ENCODE measurements at places on chromosomes 12 and 14.

DNA sequence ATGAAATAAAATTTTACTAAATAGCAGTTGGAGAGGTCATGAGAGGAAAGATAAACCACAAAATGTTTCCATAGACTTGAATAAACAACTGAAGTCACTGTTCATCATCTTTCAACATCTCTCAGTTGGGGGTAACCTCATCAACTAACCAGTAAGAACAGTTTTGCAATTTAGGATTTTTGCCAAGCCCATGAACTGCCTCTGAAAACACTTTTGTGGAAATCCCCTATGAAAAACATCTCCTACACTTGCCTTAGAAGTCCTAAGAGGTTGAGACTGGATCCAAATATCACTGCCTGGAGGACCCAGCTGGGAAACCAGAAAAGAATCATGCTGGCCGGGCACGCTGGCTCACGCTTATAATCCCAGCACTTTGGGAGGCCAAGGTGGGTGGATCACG, 273.1 kb downstream of the C12orf50 start:
- DNase-seq: no peak

DNA sequence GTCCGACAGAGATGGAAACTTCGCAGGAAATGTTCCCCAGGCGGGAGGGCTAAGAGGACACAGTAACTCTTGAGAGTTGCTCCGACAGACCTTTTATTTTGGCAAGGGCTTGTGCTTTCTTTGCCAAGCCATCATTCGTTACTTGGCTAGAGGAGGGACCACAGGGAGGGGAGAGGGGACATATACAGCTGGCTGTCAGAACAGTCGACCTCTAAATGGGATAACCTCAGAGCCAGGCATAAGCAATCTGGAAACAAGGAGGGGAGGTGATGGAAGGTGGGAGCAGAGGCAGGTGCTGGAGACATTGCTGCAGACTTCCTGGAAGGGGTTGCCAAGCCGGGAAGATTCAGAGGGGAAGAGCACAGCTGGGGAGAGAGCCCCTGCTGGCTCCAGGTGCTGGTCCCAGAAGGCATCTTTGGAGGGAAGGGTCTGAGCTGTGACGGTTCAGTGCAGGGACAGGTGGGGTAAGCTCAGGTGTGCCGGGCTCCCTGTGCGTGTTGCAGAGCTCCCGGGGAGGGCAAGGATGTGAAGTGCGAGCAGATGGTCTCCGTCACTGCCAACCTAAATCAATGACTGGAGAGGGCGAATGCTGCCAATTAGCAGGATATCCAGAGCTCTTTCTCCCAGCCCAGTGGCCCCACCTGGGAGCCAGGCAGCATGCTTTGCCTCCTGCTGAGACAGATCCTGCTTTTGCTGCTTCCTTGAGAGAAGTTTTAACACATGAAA, 50.1 kb downstream of the CHST11 start:
- no peak for DNase-seq

DNA sequence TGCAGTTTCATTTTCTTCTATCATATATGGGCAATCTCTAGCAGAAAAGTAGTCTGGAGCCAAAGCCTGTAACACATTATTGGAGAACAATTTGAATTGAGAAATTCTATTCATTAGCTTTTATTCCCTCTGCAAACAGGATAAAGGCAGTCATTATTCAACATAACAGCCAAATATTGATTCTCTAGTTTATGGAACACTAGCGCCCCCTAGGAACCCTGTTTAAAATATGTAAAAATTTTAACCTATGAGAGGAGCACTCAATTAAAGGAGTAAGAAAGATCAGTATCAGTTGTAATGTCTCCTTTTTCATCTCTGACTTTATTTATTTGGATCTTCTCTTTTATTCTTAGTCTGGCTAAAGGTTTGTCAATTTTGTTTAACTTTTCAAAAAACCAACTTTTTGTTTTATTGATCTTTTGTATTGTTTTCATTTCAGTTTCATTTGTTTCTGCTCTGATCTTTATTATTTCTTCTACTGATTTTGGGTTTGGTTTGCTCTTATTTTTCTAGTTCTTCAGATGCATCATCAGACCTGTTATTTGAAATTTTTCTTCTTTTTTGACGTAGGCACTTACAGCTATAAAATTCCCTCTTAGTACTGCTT, 4.8 kb upstream of the LMNTD1 start:
- peak; percentile 5 for DNase-seq

DNA sequence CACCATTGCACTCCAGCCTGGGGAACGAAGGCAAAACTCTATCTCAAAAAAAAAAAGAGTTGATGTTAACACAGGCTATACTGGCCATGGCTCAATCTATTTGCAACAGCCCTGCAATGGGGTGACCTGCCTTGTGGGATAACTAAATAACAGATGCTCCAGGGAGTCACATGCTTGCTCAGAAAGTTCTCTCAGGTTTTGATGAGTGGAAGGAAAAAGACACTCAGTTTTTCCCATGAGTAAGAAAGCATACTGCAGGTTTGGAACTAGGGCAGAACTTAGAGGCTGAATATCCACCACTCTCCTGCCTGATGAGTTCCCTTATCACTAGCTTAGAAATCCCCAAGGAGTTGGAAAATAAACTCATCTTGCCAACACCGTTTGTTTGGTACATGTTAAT, 16.9 kb downstream of the WSB2 start:
- no peak for DNase-seq

- DNase-seq: no peak
Measured at GRCh38 chr12:44052554-44052953, 216.7 kb downstream of the TMEM117 start.

DNA sequence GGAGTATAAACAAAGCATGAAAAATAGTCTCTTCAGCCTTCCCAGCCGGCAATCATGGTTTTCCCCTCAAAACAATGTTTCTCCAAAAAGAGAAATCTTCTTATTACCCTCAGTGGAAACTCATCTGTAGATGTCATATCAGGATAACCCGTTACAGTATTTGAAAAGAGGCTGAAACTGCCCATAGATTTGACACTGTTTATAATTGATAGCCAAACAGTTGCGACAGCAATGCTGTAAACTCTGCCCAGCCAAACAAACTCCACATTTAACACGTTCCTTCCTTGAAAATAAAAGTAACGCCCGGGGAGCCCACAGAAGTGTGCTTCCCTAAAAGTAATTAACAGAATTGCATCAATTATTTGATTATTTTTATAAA, 201.3 kb upstream of the FOXN3 start:
- DNase-seq: no peak

Measured in activated naive CD8-positive, alpha-beta T cell treated with anti-CD3 and anti-CD28 coated beads, Interleukin-2, amount 50 U/mL, for 24 hours (primary cell).